Activated T-helper 2 cell treated with anti-CD3 and anti-CD28 coated beads, Interferon-gamma antibody, Interleukin-2, Interleukin-4, amounts not matched to agents 10 μg/mL and 5 μg/mL and 100 μg/mL, durations not matched to agents 14 hours and 24 hours and 36 hours (primary cell): ENCODE measurements at places on chromosomes 5 and 9. TPM values are rescaled to one million over a fixed set of nuclear protein-coding genes. Genes with fewer than 3 reads are reported as not detected.

DNA sequence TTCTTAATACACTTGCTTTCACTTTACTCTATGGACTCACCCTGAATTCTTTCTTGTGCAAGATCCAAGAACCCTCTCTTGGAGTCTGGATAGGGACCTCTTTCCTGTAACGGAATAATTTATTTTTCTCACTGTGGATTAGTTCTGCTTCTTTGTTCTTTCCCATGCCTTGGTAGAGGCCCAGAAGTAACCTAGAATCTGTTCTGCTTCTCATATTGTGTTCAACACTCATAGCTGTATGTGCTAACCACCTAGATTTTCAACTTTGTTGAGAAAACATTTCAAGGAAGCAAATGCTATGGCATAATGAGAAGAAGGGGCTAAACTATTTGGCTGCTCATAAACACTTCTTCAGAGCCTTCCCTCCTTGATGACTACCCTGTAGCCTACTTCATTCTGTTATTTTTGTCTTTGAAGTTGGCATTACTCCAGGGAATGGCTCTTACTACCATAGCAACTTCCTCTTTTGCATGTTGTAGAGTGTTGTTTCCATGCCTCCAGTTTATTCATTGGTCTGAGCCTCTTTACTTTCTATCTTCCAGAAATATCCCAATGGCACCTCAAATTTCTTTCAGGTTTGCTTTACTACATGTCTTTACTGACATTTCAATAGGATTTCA is 74.3 kb downstream of the KIAA0825 start:
- no peak for DNase-seq

- DNase-seq, result no peak
Observed at GRCh38 chr5:13624283-13625074, 320.0 kb downstream of the DNAH5 start.

GRCh38 chr5:59756373-59757035 is 137.0 kb downstream of the PDE4D start:
- DNase-seq, result no peak

- no peak for DNase-seq
Observed at GRCh38 chr5:60822285-60822556, 21.8 kb downstream of the ELOVL7 start.

DNA sequence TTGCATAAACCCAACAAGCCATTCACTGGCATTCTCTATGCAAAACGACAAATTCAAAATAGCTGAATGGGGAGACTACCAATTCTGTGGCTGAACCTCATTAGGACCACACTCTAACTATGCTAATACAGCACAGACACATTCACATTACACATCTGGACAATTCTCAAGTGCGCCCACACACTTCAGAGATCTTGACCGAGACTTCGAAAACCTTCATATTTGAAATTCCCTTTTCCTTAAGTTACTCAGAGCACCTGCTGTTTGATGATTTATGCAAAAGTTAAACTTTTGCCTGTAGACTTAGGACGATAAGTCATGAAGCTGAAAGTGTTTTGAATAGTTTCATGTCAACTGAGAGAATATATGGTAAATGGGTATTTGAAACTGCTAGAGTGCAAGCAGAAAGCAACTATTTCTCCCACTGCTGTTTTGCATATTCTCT is 111.9 kb downstream of the FBN2 start:
- no peak for DNase-seq

DNA sequence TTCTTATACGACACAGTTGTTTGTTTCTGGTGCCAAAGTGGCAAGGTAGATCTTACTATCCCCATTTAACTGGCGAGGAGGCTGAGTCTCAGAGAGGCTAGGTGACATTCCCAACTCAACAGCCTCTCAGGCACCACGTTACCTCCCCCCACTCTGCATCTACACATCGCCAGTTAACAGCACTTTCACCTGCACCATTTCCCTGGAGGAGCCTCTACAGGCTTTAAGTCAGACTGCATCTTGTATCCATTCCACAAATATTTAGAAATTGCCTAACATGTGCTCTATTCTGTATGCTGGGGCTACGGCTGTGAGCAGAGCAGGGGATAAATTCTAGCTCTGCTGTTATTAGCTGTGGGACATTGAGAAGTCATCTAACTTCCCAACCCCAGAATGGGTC is 168.6 kb downstream of the INSYN2B start:
- no peak for DNase-seq

- DNase-seq, result no peak
Observed at GRCh38 chr5:54205918-54206317, 104.5 kb downstream of the ARL15 start.

- no peak for DNase-seq
Observed at GRCh38 chr5:133121080-133121479, 69.3 kb downstream of the HSPA4 start.

DNA sequence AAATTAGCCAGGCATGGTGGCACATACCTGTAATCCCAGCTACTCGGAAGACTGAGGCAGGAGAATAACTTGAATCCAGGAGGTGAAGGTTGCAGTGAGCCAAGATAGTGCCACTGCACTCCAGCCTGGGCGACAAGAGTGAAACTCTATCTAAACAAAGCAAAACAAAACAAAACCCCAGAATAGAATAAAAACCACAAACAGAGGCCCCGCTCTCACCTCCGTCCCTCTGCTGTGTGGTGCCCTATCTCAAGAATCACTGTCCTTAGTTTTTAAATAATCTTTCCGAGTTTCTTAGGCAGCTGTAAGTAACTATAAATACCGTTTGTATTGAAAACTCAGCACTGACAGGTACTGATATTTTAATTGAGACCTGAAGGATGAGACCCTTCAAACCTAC is 42.7 kb upstream of the IER5L start:
- no peak for DNase-seq

- DNase-seq, result no peak
Observed at GRCh38 chr9:107280543-107280942, 2.5 kb upstream of the RAD23B start.

GRCh38 chr5:156051972-156052371 is 275.0 kb upstream of the SGCD start:
- DNase-seq, result no peak

The TXNDC8 gene
- not detected in 2 replicates for total RNA-seq

The TMEM174 gene
- not detected in 2 replicates for total RNA-seq

The CDC20B gene
- total RNA-seq, result 0.18 TPM in 1 of 2 replicates, not detected in the other

The WDR38 gene
- total RNA-seq, result not detected in 2 replicates

The CDH18 gene
- not detected in 2 replicates for total RNA-seq

The NOXA1 gene
- total RNA-seq, result 0.39 and 0.46 TPM in 2 replicates
